Posterior cingulate gyrus (tissue), 11 donors: ENCODE measurements at places on chromosomes 12 and 14.

- no peak for DNase-seq
These were observed 338.0 kb upstream of the FKBP4 start for GRCh38 chr12:2456813-2457186.

DNA sequence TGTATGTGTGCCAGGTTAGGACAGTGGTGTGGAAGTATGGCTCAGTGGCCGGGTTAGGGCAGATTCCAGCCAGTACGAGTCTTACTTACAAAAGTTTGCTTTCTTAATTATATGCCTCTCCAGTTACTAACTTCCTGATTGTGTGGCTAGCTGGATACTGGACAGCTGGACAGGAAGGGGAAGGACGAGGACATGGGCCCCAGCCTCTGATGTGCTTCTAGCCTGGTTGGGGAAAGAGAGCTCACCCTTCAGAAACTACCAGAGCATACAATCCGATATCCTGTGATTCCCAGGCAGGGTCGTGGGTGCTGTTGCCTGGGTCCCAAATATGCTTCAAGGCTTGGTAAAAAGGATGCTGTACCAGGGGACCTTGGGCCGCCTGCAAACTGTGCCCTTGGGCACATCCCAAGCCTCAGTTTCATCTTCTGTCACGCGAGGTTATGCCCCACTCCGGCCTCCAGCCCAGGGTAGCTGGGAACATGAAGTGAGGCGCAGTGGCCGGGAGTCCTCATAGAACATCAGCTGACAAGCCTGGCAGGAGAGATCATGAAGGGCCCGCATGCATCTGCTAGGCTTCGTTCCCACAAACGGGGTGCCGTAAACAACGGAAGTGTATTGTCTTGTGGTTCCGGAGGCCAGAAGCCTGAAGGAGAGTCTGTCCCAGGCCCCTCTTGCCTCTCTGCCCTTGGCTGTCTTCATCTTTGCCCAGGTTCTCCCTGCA, 23.2 kb upstream of the RIN3 start:
- DNase-seq = no peak

DNA sequence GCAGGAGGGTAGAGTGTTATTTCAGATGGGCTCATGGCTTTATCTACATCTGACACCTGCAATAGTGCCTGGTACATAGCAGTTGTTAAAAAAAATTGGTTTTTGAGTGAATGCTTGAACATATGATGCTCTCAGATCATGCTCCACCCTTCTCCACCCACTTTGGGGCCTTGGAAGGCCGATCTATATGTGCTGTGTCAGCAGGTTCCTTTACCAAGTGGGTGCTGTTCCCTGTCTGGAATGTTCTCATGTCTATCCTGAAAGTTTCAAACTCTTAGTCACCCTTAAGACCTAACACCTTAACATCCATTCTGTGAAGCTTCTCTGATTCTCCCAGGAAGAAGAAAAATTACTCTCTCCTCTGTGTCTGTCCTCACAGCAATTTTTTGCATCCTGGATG, 556.3 kb upstream of the TBX3 start:
- DNase-seq = no peak

- no peak for DNase-seq
These were observed 20.9 kb upstream of the GPRC5A start for GRCh38 chr12:12870465-12870864.
